ENCODE measurements at places on chromosomes 4 and X.

GRCh38 chr4:67366311-67366861 lies 178.9 kb downstream of the CENPC start:
- no peak for DNase-seq

DNA sequence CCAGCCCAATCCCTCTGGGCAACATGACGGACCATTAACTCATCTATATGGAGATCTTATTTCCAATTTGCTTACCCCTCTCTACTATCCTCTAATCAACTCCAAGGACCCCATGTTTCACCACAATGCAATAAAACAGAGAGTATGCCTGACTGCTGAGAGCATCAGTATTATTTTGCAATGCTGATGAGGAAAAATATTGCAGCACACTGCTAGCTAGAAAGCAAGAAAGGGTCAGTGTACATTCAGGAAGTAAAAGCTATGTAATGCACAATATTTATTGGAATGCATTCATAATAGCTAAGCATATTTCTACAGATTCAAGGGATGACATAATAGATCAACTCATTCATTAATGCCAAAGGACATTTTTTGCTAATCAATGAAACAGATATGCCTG lies 33.2 kb downstream of the ARAP2 start:
- no peak for DNase-seq

DNA sequence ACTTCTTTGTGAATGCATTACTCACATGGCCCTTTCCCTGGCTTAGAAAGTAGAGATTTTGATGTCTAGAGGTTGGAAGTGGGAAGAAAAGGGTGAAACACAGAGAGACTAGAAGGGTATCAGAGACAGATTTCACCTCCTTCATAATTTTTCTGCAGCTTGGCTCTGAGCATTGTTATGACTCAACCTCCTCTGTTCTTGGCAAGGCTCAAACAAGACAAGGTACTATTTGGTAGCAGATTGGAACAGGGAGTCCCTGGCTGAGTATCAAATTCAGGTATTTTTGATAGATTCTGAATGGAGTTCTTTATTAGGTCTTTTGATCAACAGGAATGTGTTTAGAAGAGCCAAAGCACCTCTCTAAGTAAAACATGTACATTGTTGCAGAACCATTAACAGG lies 146.3 kb upstream of the CHRDL1 start:
- DNase-seq = no peak

DNA sequence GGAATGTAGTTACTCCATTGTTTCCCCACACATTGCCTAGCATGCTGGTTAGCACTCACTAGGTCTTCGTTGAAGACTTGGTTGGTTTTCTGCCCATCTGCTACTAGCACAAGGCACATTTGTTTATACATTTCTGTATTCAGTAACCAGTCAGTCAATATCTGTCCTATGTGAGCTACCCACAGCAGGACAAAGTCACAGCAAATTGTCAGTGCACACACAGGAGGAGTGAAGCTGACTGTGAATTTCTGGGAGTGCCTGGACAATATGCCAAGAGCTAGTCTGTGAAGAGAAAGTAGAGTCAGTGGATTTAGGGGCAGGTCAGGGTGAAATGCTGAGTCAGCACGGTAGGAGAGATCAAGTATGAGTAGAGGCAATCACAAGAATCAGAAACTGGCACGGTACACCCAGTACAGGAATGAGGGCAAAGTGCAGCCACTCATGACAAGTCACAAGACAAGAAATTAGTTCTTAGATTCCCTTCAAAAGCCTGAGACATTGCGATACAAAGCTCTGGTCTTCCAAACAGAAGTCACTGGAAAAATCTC lies 1049.8 kb upstream of the POU3F4 start:
- DNase-seq = no peak

DNA sequence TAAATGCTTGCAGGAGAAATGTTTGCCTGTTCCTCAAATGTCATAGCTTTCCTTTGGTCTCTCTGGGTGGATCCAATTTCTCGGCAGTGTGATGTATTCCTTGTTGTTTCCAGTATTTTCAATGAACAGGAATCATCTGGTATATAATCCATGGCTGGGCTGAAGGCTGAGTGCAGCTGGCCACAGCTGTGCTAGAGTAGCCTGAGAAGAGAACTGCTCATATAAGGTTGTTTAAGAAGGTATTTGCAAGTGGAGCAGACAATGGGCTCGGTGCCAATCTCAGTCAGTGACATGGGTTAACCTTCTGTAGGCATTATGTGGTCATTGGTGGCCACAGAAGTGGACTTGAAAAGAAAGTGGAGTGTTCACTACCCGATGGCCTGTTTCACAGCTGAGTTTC lies 390.3 kb downstream of the SPRY1 start:
- DNase-seq = no peak

- DNase-seq = no peak
Measured at GRCh38 chr4:149493492-149493891, 322.2 kb downstream of the IQCM start.

GRCh38 chrX:43718956-43719355 lies 62.9 kb downstream of the MAOA start:
- DNase-seq = no peak

GRCh38 chr4:123110685-123111084 lies 188.3 kb upstream of the NUDT6 start:
- DNase-seq = no peak

GRCh38 chr4:141416677-141417363 lies 196.1 kb downstream of the ZNF330 start:
- DNase-seq = no peak

- no peak for DNase-seq
Measured at GRCh38 chrX:131388293-131388692, 99.2 kb upstream of the IGSF1 start.

DNA sequence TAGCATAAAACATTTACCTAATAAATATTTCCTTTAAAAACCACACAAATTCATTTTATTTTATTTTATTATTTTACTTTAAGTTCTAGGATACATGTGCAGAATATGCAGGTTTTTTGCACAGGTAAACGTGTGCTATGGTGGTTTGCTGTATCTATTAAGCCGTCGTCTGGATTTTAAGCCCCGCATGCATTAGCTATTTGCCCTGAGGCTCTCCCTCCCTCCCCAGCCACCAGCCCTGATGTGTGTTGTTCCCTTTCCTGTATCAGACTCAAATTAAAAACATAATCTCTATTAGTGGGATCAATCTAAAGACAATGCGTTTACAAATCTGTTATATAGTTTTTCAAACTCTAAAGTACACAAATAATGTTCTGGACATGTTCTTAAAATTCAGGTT lies 1.2 kb upstream of the HTN3 start:
- no peak for DNase-seq

DNA sequence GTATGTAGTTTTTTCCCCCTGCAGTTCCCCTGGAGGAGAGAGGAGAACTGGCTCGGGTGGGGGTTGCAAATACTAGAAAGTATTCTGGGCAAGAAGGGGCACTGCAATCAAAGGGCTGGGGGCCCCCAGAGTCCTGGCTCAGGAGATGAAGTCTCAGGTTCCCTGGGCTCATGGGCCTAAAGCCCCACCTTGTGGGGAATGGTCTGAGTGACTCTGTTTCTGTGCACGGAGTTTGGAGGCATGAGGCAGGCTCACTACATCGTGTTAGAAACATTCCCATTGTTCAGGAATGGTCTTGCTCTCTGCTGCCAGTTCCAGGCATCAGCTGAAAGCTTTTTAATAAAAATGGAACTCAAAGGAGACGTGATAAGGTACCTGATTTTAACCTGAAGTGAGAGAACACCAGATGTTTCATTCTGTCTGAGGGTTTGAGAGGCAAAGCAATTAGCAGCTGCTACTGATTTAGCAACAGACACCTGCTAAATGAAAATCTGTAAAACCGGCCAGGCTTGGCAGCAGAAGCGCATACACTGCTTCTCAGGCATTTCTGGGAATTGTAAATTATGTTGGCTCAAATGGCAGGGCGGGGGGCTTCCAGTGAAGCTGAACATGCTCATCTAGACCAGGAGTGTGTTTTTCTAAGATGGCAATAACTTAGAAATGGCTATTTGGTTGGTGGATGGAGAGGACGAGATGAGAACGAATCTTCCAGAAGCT lies 122.7 kb downstream of the TMEM164 start:
- DNase-seq = no peak

GRCh38 chr4:184821242-184821641 lies 4.5 kb downstream of the ACSL1 start:
- no peak for DNase-seq

DNA sequence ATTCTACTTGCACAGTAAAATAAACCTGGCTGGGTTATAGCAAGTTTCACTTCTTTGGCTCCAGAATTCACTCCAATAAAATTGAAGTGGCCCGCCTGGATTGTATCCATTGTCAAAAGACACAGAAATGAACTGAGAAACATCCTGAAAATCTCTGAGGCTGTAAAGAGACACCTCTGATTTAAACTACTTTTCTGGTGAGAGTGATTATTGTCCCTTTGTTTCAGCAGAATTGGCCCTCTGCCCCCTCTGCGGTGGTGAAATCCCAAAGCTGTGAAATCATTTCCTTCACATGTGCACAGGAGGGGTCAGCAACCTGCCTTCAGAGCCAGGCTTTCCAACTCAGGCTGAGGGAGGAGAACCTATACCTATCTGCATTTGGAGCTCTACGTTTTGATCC lies 23.0 kb downstream of the GAB3 start:
- DNase-seq = no peak

DNA sequence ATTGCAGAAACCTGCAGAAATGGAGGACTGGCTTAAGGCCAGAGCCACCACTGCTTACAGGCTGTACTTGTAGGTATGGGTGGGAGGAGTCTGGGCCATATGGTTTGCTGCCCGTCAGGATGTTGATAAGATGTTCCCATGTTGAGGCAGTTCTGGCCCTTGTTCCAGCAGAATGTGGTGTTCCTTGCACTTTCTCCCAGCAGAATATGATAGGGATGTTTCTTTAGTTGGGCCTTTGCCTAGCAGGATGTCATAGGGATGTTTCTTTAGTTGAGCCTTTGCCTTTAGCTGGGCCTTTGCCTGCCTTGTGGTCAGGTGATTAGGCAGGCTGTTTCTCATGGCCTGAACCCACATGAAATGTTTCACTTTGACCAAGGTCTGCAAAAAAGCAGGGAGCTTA lies 139.1 kb upstream of the PAQR3 start:
- no peak for DNase-seq

- no peak for DNase-seq
Measured at GRCh38 chr4:23237771-23238170, 545.0 kb downstream of the GBA3 start.

GRCh38 chrX:19156186-19156585 lies 33.9 kb upstream of the ADGRG2 start:
- DNase-seq = no peak

DNA sequence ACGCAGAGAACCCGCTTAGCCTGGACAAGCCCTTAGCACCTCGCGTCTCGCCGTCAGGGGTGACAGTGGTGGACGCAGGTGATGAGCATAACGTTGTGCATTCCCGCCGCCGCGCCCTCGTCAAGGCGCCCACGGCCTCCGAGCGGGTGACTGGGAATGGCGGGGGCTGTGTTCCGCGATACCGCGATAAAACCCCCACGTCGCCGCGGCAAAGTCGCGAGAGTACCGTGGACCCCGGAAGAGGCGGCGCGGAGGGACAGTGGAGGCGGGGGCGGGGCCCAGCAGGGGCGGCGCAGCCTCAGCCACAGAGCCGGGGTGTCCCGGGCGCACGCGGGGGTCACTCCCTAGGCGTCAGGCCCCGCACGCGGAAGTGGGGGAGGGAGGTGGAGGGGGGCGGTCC lies 53.8 kb downstream of the ZFYVE28 start:
- DNase-seq = peak; percentile 33

- DNase-seq = peak; percentile 40
Measured at GRCh38 chrX:153875391-153876111, 10.4 kb downstream of the L1CAM start.

DNA sequence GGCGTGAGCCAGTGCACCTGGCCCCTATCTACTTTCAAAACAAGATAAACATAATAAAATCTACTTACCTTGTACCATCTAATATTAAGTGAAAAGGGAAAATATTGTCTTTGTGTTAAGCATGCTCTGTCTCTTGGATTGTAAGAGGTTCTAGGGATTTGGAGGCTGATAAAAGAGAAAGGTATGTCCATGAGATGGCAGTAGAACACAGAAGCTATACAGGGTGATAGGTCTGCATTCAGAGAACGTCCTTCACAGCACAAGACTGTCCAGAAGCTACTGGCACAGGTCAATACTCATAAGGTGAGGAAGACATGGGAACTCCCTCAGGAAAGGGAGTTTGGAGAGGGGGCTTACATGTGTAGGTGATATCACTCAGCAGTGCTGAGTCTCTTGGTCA lies 135.5 kb downstream of the TMEM47 start:
- no peak for DNase-seq

GRCh38 chr4:20095805-20096541 lies 155.7 kb upstream of the SLIT2 start:
- no peak for DNase-seq

GRCh38 chrX:20527558-20528011 lies 260.9 kb upstream of the RPS6KA3 start:
- no peak for DNase-seq

GRCh38 chr4:186936496-186937375 lies 213.1 kb upstream of the FAT1 start:
- DNase-seq = no peak

DNA sequence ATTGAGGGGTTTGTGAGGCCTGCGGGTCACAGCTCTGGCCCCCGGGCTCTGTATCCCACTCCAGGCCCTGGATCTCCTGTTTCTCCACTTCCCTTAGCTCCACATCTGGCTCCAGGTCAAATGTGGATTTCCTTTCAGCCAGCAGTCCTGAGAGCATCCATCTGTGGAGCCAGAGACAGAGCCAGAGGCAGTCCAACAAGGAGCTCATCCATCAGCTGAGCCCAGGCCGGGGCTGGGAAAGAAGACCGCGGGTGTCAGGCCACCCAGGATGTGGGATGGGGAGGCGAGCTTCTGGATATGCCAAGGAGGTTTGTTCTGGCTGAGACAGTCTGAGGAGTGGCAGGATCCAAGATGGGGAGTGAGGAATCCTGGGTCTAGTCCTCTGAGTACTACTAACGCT lies 91.7 kb downstream of the EFNB1 start:
- DNase-seq = no peak

- DNase-seq = no peak
Measured at GRCh38 chr4:78056265-78057129, 626 bp upstream of the FRAS1 start.

DNA sequence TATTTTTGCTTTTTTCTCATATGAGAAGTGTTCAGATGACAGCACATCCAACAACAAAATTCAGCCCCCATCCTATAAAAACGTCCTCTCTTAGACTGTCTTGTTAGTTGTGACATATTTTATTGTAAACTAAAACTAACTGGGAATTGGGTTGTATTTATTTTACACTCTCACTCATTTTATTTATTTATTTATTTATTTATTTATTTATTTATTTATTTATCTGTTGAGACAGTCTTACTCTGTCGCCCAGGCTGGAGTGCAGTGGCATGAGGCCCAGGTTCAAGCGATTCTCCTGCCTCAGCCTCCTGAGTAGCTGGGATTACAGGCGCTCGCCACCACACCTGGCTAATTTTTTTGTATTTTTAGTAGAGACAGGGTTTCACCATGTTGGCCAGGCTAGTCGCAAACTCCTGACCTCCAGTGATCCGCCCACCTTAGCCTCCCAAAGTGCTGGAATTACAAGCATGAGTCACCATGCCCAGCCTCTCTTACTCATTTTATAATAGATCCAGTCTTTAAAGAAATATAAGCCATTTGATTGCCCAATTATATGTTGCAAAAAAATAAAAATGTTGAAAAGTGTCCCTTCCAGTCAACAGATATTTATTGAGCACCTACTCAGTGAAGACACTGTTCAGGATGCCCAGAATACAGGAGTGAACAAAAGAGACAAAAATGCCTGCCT lies 44.6 kb downstream of the PALLD start:
- no peak for DNase-seq

Measured in stimulated activated CD4-positive, alpha-beta T cell treated with anti-CD3 and anti-CD28 coated beads, Interleukin-15, amount 100 ng/mL, for 1 hour (primary cell).